Left lobe of liver (tissue), 2 donors: ENCODE measurements at places on chromosomes 6 and 20. TPM values are rescaled to one million over a fixed set of nuclear protein-coding genes. Genes with fewer than 3 reads are reported as not detected.

- no peak for DNase-seq
Observed at GRCh38 chr6:34005901-34006531, 139.9 kb downstream of the GRM4 start.

GRCh38 chr6:119591235-119591634, 241.7 kb upstream of the MAN1A1 start:
- DNase-seq = no peak

DNA sequence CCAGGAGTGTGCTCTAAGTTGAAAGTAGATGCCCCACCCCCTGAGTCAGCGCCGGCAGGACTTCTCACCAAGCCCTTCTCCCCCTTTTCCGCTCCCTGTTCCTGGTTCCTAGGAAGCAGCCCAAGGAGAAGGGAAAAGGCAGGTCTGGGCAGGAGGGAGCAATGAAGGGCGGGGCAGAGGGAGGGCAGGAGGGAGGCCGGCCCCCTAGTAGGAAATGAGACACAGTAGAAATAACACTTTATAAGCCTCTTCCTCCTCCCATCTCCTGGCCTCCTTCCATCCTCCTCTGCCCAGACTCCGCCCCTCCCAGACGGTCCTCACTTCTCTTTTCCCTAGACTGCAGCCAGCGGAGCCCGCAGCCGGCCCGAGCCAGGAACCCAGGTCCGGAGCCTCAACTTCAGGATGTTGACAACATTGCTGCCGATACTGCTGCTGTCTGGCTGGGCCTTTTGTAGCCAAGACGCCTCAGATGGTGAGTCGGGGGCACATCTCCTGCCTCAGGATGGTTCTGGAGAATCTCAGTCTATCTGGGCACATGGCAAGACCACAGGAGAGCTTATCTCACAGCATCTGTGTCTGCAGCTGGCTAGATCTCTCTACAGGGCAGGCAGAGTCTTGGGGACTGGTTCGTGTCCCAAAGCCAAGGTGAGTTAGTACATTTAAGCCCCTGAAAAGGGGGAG, at the start of gene PROCR:
PROCR (plus strand) TSS at position 320 of the 681 bp plus-strand sequence; CDS start at position 403, 83 bp downstream.
- DNase-seq = peak; percentile 73

Gene MACROD2
- 3.7 TPM for total RNA-seq

DNA sequence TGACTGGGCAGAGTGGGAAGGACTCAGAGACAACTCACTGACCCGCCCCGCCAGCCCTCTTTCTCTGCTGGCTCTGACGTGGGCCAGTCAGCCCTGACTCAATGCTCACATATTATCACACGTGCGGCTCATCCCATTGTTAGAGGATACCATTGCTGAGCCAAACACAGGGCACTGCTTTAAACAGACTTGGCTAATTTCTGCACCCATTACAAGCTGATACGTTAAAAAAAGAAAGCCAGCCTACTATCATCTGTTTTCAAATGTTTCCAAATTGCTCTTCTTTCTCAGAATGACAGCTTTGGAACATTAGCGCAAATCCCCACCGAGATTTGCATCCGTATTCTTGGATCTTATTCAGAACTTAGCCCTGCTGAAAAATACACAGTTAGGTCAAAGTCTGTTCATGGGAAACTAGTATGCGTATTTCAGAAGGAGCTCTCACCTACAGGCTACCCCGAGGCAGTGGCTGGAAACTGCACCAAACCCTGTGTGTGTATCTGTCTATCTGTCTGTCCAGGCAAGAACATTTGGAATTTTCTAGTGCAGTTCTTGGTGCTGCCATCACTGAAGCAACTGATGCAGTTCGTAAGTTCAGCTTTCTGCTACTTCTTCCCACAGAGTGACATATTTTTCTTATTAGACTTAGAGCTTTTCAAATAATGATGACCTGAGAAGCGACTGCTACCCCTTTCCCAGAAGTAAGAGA, 32.8 kb downstream of the RAMACL start:
- DNase-seq = no peak

DNA sequence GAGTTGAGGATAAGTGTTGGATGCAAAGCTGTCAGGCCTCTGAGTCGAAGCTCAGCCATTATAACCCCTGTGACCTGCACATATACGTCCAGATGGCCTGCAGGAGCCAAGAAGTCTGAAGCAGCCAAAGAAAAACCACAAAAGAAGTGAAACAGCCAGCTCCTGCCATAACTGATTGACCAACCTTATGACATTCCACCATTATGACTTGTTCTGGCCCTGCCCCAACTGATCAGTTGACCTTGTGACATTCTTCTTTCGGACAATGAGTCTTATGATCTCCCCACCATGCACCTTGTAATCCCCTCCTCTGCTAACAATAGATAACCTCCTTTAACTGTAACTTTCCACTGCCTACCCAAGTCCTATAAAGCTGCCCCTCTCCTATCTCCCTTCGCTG, 133.7 kb upstream of the AGPAT4 start:
- no peak for DNase-seq

GRCh38 chr6:84457276-84457675, 229.8 kb upstream of the CEP162 start:
- no peak for DNase-seq

DNA sequence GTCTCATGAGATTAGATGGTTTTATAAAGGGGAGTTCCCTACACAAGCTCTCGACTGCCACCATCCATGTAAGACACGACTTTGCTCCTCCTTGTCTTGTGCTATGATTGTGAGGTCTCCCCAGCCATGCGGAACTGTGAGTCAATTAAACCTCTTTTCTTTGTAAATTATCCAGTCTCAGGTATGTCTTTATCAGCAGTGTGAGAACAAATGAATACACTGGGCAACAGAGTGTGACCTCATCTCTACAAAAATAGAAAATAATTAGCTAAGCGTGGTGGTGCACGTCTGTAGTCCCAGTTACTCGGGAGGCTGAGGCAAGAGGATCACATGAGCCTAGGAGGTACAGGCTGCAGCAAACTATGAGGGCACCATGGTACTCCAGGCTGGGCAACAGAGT, 51.3 kb downstream of the MDN1 start:
- no peak for DNase-seq

DNA sequence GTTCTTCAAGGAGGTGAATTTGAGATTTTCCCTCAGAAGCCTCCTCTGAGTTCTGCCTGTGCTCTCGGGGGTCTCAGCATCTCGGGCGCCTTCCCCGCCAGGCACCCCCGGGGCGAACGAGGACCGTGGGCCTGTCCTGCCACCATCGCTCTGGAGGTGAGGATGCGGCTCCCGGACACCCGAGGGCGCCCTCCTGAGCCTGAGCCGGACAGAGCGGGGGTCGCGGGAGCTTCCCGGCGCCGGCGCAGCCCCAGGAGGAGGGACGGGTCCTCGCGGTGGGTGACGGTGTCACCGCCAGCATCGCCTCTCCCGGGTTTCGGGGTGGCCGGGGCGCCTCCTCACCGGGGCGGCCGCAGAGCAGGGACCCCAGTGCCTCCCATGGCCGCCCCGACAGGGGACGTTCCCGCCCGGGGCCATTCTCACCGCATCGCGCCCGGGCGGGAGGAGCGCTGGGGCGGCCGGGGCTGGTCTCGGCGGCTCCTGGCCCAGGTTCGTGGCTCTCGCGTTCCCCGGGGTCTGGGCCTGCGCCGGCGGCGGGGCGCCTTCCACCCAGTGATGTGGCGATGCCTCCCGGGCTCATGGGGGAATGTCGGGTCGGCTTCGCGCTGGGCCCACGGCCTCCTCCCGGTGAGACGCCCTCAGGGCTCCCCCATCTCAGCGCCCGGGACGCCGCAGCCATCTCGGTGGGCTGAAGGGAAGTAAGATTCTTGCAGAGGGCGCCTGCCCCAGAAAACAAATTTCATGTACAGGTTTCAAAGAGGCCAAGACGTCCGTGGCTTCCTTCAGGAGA, 210.5 kb downstream of the ERMARD start:
- DNase-seq = peak; percentile 43

- no peak for DNase-seq
Observed at GRCh38 chr6:10695086-10695657, 400 bp downstream of the PAK1IP1 start.

DNA sequence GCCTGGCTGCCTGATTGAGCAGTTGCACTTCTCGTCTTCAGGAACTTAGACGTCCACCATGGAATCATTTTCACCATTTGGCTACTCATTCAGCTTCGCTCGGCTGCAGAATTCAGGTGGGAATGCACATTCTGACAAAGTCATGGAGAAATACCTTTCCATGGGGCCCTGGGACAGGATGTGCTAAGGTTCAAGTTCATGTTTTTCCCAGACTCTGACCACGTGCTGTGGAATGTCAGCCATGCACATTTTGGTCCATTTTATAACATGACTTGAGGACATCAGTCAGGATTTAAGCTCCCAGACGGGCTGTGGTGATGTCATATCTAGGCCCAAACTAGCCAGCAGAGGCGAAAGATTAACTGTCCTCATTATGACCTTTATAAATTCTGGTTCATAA, 205.3 kb downstream of the TBXT start:
- DNase-seq = no peak

GRCh38 chr20:58982406-58983114, 1.5 kb downstream of the NELFCD start:
- no peak for DNase-seq

DNA sequence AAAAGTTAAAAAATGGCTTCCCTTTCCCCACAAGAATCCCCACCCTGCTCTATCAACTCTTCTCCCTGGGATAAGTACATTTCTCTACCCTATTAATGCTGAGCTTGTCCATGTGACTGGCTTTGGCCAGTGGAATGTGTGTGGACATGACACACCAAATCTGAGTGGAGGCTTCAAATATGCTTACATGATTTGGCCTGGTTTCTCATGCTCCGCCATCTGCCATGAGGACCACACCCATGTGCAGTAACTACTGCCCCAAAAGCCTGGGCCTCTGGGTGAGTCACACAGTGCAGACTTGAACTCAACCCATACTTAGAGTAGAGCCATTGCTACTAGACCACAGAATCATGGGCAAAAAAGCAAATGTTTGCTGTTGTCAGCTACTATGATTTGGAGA, 65.4 kb downstream of the PRND start:
- DNase-seq = no peak

DNA sequence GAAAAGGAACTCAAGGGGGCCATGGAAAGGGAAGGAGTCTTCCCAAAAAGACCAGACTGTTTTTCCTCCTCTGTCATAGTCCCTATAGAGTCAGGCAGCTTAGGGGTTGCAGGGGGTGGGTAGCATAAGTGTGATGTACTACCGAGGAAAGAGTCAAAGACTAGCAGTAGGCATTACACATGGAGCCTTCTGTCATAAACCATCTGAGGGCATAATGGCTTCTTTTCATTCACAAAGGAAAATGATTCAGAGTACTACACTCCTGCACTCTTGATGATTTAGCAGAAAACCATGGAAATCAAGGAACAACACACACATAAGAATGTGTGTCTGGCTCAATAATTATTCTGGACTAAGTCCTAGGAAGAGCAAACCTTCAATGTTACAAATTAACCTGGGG, 14.9 kb downstream of the PLN start:
- DNase-seq = no peak

Gene BPI
- 0.48 TPM for total RNA-seq

Gene CALHM4
- total RNA-seq = not detected

Gene PSMB1
- total RNA-seq = 89.8 TPM

DNA sequence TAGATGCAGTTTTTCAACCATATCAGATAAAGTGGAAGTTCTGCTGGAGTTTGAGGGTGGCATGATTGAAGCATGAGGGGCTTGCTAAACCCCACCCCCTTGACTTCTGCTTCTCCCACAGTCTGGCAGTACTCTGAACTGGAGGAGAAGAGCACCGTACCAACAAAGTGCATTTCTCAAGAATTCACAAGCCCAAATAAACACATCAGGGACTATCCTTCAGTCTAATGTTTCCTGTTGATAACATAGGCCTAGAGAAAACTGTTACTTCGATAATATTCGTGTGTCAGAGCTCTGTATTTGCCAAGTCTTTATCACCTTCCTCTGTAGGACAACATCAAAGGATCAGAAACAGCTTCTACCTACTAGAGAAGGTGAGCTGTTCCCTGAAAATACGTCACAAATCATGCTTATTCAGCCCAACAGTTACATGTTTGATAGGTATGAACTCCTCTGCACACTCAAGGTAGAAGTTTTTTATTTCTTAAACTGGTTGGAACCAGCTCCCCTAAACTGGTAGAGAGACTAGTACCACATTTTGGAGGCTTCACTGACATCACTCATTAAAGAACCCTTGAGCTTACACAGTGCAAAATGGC, 153.2 kb upstream of the PRND start:
- DNase-seq = no peak

- DNase-seq = no peak
Observed at GRCh38 chr6:14290041-14290771, 172.6 kb downstream of the CD83 start.

- no peak for DNase-seq
Observed at GRCh38 chr6:100175814-100176310, 181.8 kb upstream of the MCHR2 start.

GRCh38 chr6:83590416-83590815, 78.1 kb downstream of the PRSS35 start:
- no peak for DNase-seq

- no peak for DNase-seq
Observed at GRCh38 chr6:126293891-126294524, 45.9 kb upstream of the CENPW start.

GRCh38 chr6:169529931-169530751, 171.7 kb downstream of the WDR27 start:
- peak; percentile 84 for DNase-seq

DNA sequence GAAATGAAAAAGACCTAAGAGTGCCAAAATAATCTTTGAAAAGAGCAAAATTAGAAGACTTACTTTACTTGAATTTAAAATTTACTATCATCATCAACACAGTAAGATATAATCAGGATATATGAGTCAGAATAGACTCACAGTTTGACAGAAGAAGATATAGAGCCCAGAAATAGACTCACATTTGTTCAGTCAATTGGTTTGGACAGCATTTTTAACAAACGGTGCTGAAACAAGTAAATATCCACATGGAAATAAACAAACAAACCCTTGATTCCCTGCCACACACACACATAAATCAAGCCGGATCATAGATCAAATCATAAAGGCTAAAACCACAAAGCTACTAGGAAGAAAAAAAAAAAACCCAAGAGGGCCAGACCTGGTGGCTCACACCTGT, 291.1 kb downstream of the ADGRG6 start:
- DNase-seq = no peak

DNA sequence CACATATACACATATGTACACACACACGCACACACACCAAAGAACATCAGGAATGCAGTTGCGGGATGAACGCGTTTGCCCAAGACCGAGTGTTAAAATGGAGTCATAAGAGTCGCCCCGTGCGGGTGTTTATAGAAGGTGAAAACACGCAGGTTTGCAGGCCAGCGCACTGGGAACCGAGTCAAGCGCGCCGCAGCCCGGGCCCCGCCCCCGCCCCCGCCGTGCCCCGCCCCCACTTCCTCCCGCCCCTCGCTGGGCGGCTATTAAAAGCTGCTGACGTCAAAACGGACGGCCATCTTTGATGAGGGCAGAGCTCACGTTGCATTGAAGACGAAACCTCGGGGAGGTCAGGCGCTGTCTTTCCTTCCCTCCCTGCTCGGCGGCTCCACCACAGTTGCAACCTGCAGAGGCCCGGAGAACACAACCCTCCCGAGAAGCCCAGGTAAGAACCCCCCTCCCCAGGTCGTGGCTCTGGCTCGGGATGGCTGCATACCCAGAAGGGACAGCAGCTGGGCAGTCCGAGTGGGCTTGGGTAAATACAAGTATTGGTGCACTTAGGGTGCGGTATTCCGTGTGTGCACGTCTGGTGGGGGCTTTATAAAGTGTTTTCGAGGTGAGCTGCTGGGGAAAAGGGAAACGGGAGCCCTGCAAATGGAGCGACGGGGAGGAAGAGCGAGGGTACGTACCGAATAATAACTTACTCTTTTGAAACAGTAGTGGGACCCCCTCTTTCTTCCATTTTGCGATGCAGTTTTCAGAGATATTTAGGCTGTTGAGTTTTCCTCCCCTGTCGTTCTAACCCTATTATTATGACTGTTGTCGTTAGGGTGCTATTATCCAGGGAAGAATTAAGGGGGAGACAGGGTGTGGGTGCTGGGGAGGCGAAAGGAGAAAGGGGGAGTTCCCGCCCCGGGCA, at the start of gene SNAP25:
SNAP25 (plus strand) TSS at position 295 of the 916 bp plus-strand sequence. CDS start 56,662 bp downstream, outside the sequence.
- DNase-seq = no peak
